ENCODE measurements at places on chromosomes 7 and 10.

DNA sequence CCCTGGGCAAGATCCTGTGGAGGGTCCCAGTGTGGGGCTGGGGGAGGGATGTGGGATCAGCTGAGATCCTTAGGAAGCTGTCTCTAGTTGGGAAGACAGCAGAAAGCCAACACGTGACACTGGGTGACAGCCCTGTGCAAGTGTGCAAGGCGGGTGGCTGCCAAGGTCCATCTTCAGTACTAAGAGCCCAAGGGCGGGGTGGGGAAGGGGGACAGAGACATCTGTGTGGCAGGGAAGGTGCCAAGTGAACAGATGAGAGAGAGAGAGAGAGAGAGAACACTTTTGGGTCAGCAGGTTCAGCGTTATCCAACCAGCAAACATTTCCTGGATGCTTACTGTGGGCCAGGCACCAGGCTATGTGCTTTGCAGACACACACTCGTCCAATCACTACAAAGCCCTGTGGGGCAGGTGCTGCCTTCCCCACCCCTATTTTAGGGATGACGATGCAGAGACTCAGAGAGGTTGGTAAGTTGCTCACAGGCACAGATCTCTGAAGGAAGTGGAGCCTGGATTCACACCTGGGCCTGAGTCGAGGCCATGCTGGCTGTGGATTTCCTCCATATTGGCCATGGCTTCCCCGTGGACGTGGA lies 135.7 kb downstream of the GRK5 start:
- no peak for DNase-seq

GRCh38 chr10:70913893-70914240 lies 25.5 kb upstream of the PCBD1 start:
- no peak for DNase-seq

DNA sequence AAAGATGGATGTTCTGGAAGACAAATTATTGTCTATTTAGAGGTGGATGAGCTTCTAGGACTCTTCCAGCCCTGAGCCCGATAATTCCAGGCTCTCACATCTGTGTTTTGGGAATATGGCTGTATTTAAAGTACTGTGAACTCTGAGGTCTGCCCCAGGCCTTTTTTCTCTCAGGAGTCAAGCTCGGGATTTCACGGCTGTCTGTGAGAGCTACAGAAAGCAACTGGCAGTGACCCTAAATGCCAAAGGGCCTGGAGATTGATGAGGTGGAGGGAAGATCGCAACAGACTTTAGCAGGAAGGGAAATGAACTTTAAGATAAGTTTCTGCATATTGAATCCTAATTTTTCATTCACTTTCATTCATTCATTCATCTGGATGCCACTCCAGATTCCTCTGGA lies 51.0 kb upstream of the COL13A1 start:
- no peak for DNase-seq

- DNase-seq = no peak
These were observed 335.6 kb upstream of the HGF start for GRCh38 chr7:82105463-82105862.

DNA sequence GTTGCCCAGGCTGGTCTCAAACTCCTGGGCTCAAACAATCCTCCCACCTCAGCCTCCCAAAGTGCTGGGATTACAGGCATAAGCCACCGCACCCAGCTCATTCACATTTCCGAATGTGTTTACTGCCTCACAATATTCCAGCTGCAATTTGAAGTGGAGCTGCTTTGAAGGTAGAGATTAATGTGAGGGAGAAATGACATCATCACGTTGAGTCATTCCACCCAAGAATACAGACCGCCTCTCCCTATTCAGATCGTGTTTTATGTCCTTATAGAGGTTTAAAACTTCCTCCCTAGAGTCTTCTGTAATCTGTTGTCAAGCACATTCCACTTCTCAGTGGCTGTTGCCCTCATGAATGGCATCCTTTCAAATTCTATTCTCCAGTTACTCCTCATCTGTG lies 100.4 kb upstream of the PDGFA start:
- no peak for DNase-seq

DNA sequence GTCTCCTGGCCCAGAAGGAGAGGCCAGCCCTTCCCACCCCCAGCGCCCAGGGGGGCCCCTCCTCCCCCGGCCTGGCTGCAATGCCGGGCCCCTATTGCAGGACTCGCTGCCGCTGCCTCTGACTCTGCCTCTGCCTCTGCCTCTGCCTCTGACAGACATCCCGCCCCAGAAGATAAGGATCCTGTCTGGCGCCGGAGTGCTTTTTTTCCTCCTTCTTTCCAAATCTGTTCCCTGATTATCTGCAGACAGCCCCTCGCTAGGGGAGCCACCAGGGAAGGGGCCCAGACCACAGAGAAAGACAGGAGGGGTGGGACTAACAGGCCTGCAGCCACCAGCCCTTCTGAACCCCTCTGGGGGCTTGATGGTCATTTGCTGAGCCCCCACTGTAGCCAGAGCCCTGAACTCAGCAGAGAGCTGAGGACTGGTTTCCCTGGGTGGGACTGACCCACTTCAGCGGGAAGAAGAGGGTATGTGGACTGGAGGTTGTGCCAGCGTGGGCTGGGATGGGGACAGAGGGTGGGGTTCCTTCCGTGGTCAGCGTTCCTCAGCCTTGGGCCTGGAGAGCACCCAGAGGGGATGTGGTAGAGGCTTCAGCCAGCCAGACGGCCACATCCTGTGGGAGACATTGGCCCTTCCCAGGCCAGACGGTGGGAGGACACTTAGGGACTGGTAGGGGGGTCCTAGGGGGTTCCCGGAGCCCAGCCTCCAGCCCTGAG lies 22.8 kb downstream of the UNC5B start:
- DNase-seq = no peak

DNA sequence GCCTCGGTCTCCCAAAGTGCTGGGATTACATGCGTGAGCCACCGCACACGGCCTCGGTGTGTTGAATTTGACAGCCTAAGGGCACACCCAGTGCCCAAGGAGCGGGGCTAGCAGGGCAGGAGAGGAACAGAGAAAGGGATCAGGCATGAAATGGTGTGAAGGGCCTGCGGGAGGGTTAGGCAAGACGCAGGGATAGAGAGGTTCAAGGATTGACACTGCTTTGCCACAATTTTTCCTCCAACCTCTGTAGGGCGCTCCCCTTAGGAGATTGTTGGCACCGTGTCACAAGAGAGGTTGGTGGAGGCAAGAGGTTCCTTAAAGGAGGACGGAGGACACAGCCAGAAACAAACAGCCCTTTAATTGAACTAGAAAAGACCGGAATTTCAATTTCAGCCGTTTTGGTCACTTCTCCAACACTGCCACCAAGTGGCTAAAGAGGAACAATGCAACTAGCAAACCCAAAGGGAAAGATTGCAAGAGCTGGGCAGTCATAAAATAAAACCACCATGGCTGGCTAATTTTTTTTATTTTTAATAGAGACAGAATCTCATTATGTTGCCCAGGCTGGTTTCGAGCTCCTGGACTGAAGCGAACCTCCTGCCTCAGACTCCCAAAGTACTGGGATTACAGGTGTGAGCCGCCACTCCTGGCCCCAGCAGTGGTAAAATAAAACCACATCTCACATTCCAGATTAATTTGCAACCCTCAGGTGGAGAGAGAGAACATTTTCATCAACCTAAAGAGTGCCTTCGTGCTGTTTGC lies 6.9 kb upstream of the CREB3L2 start:
- DNase-seq = no peak

DNA sequence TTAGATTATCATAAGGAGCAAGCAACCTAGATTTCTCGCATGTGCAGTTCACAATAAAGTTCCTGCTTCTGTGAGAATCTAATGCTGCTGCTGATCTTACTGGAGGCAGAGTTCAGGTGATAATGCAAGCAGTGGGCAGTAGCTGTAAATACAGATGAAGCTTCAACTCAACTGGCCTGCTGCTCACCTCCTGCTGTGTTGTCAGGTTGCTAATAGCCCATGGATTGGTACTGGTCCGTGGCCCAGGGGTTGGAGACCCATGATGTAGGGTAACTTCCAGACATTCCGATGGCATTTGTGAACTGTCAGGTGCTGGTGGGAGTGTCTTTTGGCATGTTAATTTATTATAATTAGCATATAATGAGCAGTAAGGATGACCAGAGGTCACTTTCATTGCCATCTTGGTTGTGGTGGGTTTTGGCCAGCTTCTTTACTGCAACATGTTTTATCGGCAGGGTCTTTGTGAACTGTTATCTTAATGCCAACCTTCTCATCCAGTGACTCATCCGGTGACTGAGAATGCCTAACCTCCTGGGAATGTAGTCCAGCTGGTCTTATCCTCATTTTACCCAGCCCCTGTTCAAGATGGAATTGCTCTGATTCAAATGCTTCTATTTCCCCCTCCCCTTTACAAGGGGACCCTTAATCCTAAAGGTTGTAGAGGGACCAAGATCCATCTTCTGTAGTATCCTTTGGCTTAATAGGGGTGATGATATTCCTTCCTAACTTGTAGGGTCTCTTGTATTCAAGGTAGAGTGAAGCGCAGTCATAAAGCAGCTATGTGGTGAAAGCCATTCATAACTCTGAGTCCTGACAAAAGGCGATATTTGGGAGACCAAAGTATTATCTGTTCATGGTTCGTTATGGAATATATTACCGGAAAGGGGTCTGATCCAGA lies 165.8 kb downstream of the CCSER2 start:
- no peak for DNase-seq

DNA sequence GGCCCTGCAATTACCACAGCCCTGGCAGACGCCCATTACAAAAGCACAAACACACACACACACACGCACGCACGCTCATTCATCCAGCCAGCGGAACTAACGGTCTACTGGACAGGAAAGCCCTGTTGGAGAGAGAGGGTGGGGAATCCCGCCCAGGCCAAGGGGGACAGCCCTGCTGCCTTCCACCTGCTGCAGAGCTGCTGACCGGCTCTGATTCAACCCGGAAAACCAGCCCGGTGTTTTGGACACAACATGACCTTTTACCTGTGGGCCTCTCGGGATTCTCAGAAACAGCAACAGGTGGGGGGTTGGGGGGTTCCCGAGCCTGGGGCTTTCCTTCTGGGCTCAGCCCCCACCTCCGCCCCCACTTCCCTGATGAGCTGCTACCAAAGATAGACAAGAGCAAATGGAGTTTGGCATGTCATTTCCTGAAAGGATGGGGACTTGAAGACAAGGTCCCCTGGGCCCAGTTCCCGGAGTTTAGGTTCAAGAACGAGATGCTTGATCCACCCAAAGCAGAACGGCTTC lies 18.5 kb upstream of the SERPINE1 start:
- DNase-seq = peak; percentile 47

Measured in GM12864 (cell line).